Epithelial cell of prostate (primary cell): ENCODE measurements at places on chromosomes 4 and X.

- no peak for DNase-seq
These were observed 49.5 kb downstream of the COQ2 start for GRCh38 chr4:83234902-83235644.

DNA sequence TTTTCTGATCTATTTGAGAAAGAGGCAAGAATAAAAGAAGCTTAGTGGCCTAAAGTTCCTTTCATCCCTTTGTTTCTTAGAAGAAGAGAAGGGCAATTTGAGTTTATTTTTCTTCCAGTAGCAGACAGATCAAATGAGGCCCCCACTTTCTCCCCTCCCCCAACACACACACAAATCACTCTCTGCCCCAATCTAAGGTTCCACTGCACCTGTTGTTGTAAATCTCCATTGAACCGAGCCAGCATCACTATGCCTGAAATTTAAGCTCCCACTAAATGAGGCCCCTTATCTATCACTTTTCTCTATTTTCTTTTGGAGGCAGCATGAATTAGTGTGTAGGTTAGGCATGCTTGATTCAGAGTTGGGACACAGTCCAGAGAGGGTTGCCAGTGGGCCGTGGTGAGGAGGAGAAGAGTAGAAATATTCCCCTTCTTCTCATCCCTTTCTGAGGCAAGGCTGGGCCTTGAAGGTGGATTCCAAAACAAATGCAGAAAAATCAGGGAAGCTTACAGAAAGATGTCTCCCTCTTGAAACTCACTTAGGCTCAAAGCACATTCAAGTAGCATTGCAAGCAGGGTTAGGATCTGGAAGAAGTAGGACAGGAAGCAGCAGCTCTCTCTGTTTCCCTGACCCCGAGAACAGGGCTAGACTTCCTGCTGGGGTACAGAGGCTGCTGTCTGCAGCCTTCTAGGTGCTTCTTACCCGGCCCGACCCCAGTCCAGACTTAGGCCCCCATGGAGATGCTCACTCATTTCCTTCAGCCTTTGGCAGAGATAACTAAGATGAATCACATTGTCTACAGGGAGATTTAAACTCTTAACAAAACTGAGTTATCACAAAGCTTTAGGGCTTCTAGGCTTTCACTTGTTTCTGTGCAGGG, 70.7 kb downstream of the RASL11B start:
- no peak for DNase-seq

DNA sequence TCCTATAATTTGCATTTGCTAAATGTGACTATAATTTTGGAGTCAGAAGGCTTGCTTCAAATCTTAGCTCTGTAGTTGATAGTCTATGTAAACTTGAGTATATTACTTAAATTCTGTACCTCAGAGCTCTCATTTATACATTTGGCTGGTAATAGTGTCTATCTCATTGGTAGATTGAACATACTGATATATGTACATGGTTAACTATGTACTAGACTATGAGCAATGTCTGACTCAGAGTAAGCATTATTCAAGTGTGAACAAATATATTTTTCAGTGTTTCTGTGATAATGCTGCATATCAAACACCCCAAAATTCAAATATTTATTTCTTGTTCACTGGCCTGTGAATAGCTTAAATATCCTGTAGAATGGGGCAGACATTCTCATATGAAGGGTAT, 1568.9 kb upstream of the PABPC4L start:
- DNase-seq, result no peak

DNA sequence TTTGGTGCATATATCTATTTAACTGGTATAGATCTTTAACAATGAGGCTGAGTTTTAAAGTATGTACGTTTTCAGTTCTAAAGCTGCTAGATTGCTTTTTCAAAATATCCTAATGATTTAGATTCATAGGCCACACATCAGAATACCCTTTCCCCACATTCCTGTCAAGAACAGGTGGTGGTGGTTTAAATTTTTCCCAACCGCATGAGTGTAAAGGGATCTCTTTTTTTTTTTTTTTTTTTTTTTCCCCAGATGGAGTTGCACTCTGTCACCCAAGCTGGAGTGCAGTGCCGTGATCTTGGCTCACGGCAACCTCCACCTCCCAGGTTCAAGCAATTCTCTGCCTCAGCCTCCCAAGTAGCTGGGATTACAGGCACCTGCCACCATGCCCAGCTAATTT, 28.0 kb downstream of the NUP54 start:
- no peak for DNase-seq

DNA sequence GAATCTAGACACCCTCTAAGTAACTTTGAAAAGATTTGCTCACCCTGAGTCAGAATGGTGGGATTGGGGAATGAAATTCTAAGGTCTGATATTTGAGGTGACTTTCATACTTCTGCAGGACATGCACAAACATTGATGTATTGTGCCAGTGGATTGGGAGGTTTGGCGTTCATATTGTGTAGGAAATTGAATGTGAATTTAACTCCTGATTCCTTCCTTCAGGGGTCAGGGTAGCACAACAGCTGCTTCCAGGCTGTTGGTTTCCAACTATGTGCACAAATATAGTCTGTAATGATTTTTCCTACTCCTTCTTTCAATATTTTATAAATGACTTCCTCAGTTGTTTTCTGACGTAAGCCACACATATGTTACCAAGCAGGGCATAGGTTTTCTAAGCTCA, 3.1 kb downstream of the IL1RAPL1 start:
- no peak for DNase-seq

- DNase-seq, result no peak
These were observed 97.9 kb upstream of the PDE5A start for GRCh38 chr4:119726505-119726904.

DNA sequence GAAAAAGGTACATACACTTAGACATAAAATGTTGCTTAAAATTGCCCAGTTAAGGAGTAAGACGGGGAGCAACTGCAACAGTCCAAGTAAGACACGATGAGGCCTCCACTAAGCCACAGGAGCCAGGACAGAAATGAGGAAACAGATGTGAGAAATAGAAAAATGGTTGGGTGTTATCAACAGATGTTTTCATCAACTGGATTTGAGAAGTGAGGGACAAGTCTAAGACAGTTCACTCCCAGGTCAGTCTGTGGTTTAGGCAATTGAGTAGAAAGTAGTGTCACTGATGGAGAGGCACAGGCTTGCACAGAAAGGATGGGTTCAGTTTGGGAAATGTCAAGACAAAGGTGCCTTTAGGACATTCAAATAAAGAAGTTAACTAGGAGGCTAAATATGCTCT, 23.5 kb upstream of the PHF8 start:
- no peak for DNase-seq

GRCh38 chrX:21870494-21870893, 14.7 kb downstream of the YY2 start:
- DNase-seq, result no peak

DNA sequence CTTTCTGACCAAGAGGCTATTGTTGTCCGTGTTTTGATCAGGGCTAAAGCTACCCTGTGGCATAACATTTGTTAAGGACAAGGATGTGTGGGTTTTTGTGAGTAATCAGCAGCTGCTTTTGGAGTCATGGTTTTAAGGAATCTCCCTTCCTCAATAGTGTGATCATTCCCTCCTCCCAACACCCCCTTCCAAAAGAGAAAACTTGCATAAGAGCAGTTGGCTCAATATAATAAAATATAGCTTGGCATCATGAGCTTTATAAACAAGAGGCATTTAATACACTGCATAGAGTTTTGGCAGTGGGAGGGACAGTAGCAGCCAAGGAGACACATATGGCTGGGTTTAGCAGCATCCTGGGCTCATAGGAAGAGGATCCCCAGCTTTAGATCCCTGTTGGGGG, 84.7 kb downstream of the NHS start:
- peak; percentile 20 for DNase-seq

- peak; percentile 34 for DNase-seq
These were observed 175.6 kb downstream of the SNCA start for GRCh38 chr4:89661173-89661899.

DNA sequence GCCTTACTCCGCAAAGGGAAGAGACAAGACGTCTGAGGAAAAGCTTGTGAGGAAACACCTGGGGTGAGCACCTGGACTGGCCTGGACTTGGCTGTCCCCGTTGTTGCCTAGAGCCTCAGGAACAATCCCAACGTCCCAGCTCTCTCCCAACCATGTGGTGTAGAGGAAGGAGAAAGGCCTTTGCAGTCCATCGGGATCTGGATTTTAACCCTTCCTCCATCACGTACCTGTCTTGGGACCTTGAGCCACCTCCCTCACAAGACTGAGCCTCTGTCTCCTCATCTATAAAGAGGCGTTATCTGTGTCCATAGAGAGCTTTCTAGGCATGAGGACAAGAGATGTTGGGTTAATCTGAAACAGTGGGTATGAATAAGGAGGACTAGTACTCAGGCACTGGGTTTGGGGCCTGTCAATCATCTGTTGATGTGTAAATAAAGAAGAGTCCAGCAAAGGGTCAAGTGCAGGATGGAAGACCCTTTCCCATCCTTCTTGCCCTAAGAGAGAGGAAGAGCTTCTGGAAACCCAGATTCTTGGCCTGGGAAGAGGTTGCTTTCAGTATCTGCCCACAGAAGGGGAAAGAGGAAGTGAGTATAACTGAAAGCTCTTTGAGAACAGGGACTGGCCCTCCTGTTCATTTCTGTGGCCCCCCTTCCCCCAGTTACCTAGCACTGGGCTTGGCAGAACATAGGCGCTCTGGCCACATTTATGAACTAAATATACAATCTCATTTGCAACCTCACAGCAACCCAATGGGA, 137.1 kb downstream of the PJA1 start:
- DNase-seq, result no peak

GRCh38 chr4:71262161-71262560, 76.7 kb upstream of the SLC4A4 start:
- no peak for DNase-seq

- DNase-seq, result no peak
These were observed at the start of gene MGST2 for GRCh38 chr4:139665690-139666529. Gene MGST2, plus strand, starts transcription at chr4:139665819. Its CDS starts 201 bp downstream, at chr4:139666020.

GRCh38 chrX:9122519-9123245, 88.8 kb upstream of the FAM9B start:
- DNase-seq, result no peak

DNA sequence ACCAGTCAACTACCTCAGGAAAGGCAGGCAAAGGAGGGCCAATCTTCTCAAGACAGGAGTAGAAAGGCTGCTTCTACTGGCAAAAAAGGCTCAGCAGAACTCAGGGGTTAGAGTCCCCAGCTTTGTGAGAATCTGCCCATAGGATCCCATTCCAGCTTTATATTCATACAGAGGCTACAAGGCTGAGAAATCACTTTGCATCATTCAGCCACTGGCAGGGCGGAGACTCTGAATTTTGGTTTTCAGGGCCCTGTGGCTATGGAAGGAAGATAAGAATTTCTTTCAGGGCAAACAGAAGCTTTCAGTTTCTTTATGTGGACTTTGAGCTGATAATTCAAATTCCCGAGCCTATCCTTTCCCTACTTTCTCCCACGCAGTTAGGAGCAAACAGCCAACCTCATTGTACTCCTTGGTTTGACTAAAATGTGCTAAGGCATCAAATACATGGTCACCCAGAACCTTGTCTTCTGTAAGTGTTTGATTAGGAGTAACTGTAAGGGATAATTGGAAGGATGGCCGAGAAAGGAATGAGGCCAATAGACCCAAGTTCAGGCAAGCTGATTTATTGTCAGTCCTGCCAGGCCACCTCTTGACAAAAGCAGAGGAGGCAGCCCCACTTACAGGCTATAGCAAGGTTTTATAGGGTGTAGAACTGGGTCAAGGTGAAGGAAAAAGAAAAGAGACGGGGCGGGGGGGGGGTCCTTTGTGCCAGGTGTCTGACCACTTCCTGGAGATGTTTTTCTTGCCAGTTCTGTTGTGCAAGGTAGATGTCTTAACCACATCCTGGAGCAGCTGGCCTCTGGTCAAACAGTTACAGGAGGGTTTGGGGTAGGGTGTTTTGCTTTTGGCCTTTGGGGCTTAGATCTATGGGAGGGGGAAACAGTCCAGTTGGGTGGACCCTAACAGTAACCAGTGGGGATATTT, 165.3 kb upstream of the PPP1R2C start:
- no peak for DNase-seq

DNA sequence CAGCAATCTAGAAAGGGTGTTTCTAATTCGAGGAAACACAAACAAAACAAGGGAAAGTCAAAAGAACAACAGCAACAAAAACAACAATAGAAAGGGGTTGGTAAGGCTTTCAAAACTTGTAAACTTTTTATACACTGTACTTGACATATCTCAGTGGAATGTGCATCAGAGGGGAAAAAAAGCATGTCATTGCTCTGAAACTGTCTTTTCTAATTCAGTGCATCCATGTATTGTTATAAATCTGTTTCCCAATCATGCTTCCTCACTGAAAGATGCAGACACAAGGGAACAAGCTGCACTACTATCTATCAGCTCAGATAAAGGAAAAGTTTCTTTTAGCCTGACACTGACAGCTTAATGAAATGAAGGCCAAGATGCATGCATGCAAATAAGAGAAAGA, 44.2 kb upstream of the PCDH18 start:
- DNase-seq, result no peak

DNA sequence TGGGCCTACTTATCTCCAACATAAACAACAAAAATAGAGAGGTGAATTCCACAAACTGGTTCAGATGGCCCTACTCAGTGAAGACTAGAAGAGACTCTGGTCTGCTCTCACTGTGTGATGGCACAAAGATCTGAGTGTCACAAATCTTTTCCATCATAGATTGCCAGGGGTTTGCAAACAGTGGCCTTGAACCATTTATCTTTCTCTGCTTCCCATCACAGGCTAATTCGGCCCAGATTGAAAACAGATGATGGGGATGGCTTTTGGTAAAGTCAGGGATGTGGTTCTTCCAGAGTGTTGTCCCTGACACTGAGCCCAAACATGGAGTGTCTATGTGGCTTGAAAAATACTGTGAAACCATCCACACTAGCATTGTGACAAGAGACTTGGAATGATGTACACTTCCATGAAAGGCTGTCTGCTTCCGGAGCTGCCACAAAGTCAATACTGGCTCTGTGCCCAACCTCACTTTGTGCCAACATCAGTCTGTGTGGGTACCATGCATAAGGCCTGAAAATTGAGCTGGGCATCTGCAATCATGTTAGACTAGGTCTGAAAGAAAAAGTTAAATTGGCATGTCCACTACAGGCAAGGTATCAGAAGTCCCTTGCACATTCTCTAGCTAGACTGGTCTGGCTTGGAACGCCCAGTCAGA, 25.2 kb upstream of the PLAC1 start:
- no peak for DNase-seq

DNA sequence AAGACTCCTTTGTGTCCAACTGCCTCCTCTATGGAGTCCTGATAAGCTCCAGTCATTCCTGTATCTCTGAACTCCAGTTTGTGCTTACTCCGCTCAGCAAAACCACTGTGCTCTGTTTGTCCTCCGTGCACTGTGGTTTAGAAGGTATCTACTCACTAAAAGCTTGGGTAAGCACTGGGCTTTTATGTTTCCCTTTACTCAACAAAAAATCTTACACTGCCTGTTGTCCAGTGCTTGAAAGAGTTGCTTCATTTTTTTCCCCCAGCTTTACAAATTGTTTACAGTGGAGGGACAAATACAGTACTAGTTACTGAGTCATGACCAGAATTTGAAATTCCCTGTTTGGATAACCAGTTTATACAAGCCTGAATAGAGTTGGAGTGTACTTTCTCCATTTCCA, 545.3 kb upstream of the FAT1 start:
- DNase-seq, result peak; percentile 18

GRCh38 chr4:189048119-189048518, 892.6 kb upstream of the FRG1 start:
- no peak for DNase-seq
